HFFc6 (cell line): ENCODE measurements at places on chromosomes 1 and 21.

DNA sequence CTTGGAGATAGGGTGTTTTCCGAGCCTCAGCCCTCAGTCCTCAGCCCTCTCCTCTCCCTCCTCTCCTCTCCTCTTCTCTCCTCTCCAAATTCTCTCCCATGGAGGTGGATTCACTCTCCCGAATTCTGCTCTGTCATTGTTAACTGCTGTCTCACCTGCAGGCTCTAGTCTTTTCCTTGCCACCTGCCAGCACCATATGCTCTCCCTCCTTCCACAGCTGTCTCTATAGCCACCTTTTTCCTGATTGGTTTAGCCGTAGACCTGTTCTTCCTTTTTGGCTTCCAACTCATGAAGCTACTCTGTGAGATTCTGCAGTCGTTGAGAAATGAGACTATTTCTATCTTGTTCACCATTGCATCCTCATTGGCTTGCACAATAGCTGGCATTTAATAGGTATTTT, 19.7 kb downstream of the COG2 start:
- no peak for DNase-seq

DNA sequence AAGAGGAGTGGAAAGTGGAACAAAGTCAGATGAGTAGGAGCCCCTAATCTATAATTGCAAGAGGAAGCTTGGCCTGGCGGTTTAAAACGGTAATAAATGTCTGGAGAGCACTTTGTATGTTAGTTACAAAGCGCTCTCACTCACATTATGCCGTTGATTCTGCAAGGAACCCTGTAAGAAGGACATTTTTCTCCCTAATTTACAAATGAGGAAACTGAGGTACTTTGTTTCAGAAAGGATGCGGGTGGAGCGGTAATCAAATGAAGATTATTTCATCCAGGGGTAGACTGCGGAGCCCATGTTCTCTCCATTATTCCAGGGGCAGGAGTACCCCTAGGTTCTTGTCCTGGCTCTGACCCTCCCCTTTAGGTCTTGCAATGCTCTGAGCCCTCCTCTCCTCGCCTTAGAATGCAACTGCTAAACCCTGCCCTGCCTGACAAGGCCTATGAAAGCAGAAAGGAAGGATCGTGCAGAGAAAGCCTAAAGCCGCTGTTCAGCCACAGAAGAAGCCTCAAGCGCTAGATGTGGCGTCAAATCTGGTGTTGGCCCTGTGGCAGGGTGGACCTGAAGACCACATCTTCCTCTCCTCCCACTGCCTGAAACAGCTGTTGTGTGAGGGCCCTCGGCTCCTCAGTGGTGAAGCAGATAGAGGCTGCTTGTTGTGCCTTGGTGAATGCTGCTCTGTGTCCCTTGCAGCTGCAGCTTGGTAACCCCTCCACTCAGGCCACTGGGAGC, 588 bp upstream of the PACC1 start:
- DNase-seq, result no peak

DNA sequence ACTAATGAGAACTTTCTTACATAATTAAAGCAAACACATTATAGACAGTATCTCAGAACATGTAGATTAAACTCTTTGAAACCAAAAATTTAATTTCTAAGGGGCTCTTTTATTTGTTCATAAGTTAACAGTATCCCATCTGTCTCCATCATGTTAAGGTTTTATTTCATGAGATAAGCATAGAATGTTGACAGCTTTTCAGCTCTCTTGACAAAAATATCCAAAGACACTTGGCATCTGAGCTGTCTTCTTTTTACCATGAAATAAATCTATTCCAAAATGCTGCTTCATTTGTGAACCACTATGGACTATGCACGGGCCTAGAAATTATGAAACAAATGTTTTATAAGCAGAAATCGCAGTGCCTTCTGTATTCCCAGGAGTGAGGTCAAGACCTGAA, 45.2 kb downstream of the SCYL3 start:
- no peak for DNase-seq

DNA sequence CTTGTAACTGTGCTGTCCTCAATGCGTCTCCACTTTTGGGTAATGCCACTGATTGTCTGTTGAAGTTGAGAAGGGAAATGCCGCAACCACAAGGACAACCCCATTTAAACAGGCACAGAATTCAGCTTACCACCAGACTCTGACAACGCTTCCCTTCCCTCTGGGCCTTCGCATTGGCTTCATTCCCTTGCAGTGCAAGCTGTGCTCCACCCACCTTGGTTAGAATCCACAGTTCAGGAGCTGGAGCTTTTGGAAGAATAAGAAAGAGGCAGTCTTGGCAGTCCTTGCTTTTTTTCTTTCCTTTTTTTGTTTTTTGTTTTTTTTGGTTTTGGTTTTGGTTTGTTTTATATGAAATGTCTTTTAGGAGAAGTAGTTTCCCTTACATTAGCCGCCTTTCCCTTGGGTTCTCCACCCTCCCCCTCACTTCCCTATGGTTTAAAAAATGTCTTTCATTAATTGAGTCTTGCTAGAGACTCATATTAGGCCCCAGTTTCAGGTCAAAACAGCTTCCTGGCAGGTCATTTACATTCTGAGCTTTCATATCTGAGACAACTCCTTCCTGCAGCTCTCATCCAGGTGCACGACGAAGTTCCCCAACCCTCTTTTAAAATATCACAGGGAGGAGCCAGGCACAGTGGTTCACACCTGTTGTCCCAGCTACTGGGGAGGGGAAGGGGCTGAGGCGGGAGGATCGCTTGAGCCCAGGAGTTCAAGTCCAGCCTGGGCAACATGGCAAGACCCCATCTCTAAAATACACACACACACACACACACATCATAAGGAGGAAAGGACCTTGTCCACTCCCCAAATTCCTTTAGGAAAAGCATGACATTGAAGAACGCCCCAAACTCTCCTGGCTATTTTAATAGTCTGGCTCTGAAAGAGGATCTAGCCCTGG, 20.7 kb upstream of the LAX1 start:
- DNase-seq, result no peak

- DNase-seq, result peak; percentile 80
Observed at GRCh38 chr21:36976882-36977651, 10.6 kb upstream of the HLCS start.

- peak; percentile 24 for DNase-seq
Observed at GRCh38 chr1:165257969-165258459, 98.5 kb downstream of the LMX1A start.

DNA sequence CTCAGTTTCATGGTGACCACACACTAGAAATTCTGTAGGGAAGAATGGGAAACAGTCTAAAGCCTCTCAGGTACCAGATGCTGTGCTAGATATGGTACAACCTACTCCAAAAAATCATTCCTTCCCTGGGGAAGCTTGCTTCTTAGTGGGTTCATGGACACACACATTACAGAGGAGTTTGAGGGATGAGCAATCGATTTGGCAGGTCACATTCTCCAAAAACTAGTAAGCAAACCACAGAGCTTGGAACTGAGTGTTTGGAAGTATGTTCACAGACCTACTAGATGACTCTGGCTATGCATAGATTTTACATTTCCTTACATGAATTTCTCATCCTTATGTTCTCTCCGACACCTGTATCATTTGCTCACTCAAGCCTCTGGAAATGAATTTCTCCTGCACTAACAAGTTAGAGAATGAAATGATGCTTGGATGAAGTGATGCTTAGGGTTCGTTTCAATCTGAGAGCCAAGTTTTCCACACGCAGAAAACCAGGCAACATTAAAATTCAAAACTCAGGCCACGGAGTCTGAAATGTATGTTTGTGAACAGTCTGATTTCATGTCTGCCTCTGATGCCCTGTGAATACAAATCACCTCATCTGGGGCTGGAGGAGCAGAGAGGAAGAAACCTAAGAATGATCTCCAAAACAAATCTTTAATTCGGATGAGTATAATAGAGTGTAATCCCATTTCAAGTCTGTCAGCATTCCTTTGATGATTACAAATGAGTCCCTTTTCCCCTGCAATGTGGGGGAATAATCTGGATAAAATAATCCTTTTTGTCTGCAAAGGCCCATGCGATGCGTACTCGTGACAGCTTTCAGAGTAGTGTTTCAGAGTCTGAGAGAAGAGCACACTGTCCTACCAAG, 11.0 kb downstream of the EVA1C start:
- peak; percentile 82 for DNase-seq

DNA sequence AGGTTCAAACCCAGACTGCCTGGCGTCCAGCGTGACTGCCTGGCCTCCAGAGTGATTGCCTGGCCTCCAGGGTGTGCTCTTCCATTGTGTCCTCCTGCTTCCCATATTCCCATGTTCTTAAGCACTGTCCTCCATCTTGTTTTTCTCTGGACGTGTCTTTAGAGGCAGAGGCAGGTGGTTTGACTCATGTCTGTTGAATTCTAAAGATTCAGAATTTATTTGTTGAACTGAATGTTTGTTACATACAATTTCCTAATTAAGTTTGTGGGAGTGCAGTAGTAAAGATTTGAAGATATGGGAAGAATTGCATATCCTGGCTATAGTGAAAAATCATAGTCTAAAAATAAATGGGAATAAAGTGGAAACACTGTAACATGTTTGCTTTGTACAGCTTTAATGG, 18.3 kb downstream of the ST6GALNAC3 start:
- no peak for DNase-seq

GRCh38 chr21:43697758-43698643, 20.9 kb upstream of the PDXK start:
- no peak for DNase-seq

- no peak for DNase-seq
Observed at GRCh38 chr1:161019751-161020495, 1.0 kb downstream of the F11R start.

DNA sequence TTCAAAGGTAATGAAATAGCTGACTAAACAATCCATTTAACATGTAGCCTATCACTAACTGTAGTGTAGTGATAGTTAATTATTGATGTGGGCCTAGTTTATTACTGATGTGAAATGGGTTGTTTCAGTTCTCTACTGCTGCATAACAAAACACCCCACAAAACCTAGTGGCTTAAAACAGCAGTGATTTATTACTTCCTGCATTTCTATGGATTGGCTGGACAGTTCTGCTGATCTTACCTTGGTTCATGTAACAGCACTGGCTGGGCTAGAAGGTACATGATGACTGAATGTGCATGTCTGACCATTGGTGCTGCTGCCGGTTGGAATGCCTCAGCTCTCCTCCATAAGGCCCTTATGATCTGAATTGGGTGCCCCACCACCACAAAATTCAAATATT, 5.4 kb upstream of the ABL2 start:
- DNase-seq, result no peak

GRCh38 chr1:63099188-63099587, 223.2 kb upstream of the FOXD3 start:
- DNase-seq, result no peak

DNA sequence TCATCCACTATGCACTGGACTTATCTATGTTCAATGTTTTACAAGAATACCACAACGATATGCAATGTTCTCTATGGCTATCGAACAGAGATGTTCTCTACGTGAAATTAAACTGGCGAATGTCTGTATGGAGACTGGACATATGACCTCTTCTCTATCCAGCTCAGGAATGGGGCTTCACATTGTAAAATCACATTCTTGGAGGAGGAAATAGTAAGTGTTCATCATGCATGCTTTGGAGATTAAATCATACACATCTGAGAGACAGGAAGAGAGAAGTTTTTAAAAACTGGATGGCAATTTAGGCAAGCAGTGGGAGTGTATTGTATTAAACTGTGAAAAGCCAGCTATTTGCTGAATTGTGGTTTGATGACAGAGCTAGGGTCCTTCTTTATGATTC, 47.9 kb upstream of the RGL1 start:
- DNase-seq, result peak; percentile 85

DNA sequence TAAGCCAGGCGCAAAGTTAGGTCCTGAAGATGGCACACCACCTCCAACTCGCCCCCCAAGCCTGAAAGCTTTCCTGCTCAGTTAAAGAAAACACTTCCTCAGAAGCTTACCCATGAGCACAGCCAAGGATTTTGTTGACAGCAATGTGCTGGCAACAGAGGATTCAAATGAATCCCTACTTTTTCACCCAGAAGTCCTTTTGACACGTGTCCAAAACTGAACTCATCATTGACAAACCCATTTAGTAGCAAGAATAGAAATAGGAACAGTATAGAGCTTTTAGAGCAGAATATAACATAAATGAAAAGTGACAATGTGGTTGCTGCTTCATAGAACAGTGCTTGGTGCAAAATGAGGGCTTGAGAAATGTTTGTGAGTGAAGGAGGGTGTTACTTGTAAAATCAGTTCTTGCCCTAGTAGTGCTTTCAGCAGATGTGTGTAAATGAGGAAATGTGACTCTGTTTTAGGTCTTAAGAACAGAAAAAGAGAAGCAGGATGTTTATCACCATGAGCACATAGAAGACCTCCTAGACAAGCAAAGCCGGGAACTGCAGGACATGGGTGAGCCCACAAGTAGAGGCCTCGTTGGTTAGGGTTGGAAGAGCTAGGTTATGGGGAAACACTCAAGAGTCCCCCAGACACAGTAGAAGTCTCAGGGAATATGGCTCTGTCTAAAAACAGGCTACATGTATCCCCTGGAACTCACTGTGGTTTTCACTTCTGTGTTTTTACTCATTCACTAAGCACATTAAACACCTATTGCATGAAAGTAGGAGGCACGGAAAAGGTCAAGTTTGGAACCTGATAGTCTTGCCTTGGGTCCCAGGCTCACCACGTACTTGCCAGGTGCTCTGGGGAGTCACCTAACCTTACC, 48.6 kb upstream of the TMEM125 start:
- DNase-seq, result no peak

GRCh38 chr1:198030682-198031081, 113.5 kb downstream of the LHX9 start:
- DNase-seq, result no peak

DNA sequence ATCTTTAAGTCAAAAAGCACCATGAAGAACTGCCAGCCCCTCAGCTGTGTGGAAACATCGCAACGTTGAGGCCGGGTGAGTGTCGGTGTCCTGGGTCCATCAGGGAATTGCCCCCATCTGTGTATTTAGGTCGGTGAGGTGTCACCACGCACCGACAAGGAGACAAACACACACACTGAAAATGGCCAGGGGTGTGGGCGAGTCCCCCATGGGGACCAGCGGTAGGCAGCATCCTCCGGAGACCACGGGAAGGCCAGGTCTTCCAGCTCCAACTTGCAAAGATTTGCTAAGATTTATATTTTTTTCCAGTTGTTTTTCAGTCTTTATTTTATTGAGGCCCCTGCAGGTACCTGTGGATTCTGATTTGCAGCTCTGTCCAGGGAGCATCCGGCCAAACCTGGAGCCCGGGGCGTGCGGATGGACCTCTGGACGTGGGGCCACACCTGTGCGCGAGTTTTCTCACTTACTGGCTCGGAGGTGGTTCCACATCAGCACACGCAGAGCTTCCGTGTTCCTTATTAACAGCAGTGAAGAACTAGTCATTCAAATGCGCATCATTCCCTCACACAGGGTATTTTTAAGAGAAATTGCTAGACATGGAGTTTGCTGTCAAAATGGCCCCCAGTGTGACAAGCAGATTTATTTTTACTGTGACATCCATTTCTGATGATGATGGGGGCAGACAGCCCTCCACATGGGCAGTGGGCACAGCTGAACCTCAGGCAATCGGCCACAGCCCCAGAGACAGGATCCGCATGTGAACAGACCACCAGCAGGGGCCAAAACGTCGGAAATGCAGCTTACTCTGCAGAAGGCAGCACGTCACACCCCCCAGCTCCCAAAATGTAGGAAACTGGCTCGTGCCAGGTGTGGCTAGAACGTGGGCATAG, 17.2 kb upstream of the SLC19A1 start:
- DNase-seq, result no peak

- no peak for DNase-seq
Observed at GRCh38 chr1:242827538-242827937, 303.0 kb upstream of the PLD5 start.
